Progenitor cell of endocrine pancreas (in vitro differentiated cells): ENCODE measurements at places on chromosomes 12 and 14. TPM values are rescaled to one million over a fixed set of nuclear protein-coding genes. Genes with fewer than 3 reads are reported as not detected.

- no peak for DNase-seq
These were observed 178.2 kb downstream of the RASSF9 start for GRCh38 chr12:85657836-85658630.

DNA sequence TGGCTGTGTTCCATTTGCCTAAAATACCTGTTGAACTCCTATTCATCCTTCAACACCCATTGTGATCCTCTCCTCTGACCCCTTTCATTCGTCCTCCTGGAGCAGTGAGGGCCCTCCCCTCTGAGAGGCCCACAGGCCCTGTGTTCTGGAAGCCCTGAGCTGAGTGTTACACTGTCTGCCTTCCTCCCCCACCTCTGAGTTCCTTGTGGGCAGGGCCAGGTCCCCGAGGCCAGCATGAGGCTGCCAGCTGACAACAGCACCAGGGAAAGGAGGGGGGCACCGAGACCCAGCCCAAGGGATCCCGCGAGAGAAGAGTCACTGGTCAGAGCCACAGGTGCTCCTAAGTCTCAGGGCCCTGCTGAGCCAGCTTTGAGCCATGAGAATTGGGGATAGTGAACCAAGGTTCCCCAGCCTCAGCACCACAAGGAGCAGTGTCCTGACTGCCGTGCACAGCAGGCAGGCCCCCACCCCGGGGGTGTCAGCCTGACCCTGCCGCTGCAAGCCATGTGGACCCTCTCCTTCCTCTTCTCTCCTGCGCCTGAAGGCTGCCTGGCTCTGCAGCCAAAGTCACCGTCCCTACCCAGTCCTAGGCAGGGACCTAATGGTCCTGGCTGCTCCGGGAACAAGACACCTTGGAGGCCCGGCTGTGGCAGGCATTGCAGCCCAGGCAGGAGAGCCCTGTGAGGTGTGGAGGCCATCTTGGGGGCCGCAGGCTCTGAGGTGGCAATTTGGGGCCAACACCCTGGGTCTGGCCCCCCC is 52.5 kb downstream of the BEGAIN start:
- no peak for DNase-seq

A2M gene
- total RNA-seq: 1.1 and 2.0 TPM in 2 replicates

SLC2A13 gene
- 7.4 and 8.4 TPM in 2 replicates for total RNA-seq

DNA sequence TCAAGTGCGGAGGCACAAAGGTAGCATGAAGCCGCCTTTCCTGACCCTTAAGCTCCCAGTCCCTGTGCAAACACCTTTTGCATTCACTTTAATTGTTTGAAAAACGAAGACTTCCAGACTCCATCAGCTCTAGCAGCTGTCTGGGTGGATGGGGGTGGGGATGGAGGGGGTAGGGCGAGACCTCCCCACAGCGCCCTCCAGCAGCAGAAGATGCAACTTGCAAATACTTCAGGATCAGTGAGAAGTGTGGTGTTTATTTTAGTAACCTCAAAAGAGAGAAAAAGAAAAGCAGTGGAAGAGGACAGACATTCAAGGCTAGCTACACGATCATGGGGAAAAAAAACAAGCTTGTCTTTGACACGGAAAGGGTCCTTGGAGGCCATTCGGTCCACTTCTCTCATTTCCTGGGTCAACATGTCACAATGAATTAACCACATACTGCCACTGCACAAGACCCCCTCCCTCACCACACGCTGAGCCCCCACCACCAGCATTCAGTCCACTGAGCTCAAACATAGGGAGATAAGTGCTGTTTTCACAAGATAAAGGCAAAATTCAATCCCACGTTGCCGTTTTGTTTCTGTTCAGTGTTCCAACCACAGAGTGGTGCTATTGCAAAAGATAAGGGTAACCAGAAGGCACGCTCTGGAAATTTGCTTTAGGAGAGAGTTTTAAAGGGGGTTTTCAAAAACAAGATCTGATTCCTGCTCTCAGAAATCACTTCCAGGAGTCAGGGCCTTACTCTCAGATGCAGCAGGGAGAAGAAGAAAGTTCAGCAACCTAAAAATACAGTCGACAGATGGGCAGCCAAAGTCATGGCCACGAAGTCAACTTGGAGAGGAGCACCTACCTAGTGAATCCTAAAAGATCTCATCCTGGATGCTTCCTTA is 3.3 kb upstream of the NTF3 start:
- no peak for DNase-seq

- DNase-seq: no peak
These were observed 233.8 kb downstream of the DACT1 start for GRCh38 chr14:58871573-58871972.

DNA sequence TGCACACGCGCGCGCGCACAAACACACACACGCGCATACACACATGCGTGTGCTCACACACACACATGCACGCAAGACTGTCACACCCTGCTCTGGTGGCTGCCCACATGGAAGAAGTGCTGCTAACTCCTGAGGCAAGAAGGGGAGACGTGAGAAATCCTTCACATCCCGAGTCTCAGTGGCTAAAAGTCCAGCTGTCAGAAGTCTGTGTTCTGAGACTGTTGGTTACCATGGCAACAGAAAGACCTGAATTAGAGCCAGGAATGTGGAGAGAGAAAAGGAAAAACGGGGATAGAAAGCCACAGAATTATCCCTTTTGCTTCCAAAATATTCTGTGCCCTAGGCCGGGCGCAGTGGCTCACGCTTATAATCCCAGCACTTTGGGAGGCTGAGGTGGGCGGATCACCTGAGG is 71.2 kb downstream of the PPFIBP1 start:
- no peak for DNase-seq

PDE3A gene
- total RNA-seq: 121 and 134 TPM in 2 replicates

- no peak for DNase-seq
These were observed 1.4 kb downstream of the B4GALNT1 start for GRCh38 chr12:57631566-57632072.
